ENCODE measurements at places on chromosomes 6 and 20.

GRCh38 chr6:148388521-148388920, 45.9 kb downstream of the SASH1 start:
- no peak for DNase-seq

DNA sequence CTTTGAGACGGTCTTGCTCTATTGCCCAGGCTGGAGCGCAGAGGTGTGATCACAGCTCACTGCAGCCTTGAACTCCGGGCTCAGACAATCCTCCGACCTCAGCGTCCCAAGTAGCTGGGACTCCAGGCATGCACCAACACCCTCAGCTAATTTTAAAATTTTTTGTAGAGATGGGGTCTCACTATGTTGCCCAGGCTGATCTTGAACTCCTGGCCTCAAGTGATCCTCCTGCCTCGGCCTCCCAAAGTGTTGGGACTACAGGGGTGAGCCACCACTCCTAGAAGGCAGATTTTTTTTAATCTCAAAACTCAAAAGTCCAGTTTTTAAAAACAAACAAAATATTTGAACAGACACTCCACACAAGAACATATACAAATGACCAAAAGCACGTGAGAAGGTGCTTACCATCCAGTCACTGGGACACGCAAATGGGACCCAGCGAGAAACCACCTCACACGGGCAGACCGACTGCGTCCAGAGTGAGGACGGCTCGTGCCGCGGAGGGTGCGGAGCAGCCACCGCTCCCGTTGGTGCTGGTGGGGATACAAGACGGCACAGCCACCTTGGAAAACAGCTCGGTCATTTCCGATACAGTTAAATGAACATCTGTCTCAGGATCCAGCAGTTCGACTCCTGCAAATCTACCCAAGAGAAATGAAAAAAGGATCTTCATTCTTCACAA, 8.5 kb upstream of the HELZ2 start:
- no peak for DNase-seq

GRCh38 chr6:61950811-61951210, 335.2 kb downstream of the KHDRBS2 start:
- DNase-seq, result no peak

DNA sequence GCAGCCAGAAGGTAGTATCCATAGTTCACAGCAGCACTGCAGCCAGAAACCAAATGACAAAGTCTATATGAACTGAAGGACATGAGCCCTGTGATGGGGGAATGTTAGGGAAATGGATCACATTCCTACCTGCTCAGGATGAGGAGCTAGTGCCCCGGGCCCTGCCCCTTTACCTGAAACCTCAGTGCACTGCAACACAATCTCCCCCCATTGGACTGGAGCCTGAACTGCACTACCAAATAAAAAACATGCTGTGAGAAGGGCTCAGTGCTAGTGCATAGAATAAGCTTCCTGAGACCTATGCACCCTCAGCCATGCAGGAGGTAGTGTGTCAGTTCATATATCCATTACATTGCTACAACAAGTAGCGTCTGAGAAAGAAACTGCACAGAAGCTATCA, 477.8 kb downstream of the HACE1 start:
- no peak for DNase-seq

DNA sequence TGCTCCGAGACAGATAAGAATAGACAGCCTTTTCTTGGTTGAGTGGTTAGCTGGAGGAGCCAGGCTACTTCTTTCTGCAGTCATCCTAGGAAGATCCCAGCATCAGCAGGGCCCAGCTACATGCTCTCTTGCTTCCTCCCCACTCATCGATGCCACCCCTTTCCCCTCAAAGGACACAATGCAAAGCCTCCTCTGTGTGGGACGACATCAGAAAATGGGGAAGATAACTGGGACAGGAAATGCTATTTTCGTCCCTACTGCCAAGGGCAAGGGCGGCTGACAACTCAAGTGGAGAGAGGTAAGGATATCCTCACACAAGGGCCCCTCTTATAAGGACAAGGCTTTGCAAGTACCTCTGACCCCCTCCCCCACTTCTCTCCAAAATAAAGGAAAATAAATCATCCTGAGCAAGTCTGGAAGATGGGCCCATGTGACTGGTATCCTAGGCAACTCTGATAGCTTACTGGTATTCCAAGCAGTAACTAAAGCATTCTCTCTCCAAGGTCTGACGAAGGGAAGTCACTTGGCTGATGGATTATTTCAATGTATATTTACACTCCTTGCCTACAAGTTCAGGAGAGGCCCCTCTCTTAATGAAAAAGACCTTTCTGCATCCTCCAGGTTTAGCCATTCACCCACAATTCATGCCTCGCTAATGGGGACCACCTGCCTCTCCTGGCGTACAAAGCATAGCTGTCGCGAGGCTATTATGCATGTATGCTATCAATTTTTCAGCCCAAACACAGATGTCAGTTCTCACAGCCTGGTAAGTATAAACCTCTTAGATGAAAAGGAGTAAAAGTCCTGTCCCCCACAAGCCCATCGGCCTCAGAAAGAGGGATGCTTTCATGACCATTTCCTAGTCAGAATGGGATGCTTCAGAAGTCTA, 11.3 kb downstream of the ELMO2 start:
- no peak for DNase-seq

- DNase-seq, result no peak
These were observed 453.4 kb upstream of the SPTLC3 start for GRCh38 chr20:12555369-12555768.

- no peak for DNase-seq
These were observed 63.9 kb downstream of the JARID2 start for GRCh38 chr6:15309611-15310283.

Data from hindlimb muscle (tissue), 1 donor.